ENCODE measurements at places on chromosomes 4 and X.

DNA sequence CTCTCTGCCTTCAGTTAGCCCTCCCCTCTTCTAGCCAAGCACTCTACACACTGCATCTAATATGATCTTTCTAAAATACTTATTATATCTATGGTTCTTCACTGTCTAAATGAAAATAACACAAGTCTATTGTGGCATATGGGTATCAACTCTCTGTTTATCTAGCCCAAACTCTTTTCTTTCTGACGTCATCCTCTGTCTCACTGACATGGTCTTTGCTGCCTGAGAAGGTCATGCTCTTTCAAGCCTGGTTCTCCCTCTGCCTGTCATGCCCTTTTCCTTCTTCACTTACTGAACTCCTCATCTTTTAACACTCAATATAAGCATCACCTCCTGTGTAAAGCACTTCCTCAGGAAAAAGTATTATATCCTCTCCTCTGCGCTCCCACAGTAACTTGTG is 672.2 kb upstream of the CT83 start:
- DNase-seq = no peak

DNA sequence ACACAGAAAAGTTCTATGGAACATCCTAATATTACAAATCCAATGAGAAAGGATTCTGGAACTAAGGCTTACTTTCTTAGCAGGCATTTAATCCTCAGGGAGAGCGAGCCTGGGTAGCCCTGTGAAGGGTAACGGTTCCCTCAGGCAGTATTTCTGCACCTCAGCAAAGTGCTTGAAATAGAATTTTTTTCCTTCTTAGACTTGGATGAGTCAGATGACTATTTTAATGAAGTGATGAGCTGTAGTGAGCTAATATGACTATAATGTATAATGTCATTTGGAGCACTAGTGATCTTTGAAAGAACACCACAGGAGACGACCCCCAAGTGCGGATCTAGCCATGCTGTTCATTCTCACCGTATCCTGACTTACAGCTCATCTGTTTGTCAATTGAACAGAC is 493.0 kb upstream of the FAM241A start:
- DNase-seq = no peak

- DNase-seq = no peak
Observed at GRCh38 chr4:185671066-185671465, 135.8 kb upstream of the PDLIM3 start.

DNA sequence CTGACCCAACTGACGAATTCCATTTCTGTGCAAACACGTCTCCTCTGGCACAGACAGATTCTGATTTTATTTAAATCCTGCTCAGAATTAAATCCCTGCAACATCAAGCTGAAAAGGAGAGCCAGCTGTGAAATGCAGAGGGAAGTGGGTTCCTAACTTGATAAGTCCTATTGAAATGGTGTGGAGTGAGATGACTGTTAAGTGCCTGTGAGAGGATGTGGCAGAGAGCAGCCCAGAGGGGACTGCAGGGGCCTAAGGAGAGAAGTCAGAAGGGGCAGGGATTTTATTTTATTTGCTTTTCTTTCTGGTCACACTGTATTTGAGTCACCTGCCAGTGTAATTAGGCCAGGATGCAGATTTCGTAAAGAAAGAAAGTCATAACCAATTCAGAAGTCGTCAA is 277.4 kb downstream of the NKX6-1 start:
- DNase-seq = no peak

- no peak for DNase-seq
Observed at GRCh38 chr4:70158576-70158975, 4.5 kb downstream of the PRR27 start.

DNA sequence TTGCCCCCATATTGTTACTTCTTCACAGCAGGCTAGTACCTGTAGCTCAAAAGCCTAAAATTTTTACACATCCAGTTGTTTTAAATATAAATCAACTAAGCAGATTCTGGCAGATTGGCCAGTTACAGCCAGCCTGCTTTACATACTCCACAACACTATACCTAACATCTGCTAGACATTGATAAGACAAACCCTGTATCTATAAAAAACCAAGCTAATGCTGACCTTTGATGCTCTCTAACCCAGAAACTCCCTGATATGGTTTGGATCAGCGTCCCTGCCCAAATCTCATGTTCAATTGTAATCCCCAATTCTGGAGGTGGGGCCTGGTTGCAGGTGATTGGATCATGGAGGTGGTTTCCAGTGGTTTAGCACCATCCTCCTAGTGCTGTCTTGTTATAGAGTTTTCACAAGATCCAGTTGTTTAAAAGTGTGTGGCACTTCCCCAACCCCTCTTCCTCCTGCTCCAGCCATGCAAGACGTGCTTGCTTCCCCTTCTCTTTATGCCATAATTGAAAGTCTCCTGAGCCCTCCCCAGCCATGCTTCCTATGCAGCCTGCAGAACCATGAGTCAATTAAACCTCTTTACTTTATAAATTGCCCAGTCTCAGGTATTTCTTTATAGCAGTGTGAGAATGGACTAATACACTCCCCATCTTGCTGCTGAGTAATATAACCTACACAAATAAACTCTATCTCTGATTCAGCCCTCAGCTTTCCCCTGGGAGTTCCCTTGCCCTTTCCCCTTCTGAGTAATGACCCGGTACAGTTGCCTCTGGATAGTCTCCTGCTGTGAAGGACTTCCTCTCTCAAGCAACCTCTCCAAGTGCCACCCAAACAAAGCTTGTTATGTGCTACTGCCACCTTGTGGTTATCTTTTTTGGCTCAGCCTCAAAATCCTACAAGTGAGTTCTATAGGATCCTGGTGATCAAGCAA is 39.6 kb downstream of the ZCCHC13 start:
- DNase-seq = peak; percentile 34

DNA sequence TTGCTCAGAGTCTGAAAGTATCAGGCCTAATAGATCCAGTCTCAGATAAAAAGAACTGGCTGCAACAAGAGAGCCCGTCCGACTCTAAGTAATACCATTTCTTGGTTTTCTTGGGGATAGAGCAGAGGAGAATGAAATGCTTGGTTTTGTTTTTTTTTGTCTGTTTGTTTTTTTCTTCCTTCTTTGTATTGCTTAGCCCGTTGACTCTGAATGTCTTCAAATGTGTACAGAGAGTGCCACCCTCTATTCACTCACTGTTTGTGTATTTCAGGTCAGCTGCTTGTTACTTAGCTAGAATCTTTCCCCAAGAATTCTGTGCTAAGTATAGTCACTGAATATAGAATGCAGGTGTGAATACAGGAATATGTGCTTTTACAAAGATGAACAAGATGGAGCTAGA is 5.7 kb upstream of the TMEM156 start:
- DNase-seq = no peak

- DNase-seq = no peak
Observed at GRCh38 chr4:141346144-141346543, 125.4 kb downstream of the ZNF330 start.

- DNase-seq = no peak
Observed at GRCh38 chrX:54076903-54077302, 32.6 kb upstream of the PHF8 start.

DNA sequence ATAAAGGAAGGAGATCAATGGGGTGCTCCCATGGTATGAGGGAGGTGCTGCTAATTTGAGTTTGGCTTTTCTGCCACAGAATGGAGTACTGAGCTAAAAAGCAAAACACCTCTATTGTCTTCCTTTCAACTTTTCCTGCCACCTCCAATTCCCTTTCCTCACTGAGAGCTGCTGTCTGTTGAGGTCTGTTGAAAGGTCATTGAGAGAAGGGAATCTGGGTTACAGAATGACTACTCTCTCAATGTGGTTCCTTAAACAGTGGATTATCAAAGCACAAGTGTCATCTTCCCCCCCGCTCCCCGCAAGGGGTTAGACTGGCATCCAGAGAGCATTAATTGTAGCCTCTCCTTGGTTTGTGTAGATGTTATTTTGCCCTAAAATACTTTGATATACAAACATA is 10.7 kb downstream of the USP9X start:
- DNase-seq = no peak

DNA sequence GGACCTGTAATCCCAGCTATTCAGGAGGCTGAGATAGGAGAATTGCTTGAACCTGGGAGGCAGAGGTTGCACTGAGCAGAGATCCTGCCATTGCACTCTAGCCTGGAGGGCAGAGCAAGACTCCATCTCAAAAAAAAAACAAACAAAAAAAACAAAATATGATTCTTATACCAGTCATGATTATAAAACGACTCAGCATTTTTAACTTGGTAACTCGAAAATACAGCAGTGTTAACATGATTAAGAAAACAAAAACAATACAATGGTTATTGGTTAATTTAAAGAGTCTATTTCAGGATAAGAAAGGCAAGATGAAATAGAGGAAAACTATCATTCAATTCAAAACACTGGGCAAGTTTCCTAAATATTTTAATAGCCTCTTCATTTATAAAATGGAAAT is 865.3 kb downstream of the PCDH7 start:
- no peak for DNase-seq

DNA sequence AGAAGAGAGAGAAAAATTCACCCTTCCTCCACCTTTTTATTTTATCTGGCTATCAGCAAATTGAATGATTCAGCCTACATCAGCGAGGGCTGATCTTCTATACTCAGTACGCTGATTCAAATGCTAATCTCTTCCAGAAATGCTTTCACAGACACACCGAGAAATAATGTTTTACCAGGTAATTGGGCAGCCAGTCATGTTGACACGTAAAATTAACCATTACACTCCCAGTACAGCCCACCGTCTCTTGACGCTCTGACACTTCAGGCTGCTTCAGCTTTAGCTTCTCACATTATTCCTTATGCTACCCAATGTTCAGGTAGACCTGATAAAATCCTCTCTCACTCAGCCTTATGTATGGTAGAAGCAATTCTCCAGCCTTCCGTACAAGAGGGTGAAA is 835.2 kb upstream of the PCDH10 start:
- DNase-seq = no peak

DNA sequence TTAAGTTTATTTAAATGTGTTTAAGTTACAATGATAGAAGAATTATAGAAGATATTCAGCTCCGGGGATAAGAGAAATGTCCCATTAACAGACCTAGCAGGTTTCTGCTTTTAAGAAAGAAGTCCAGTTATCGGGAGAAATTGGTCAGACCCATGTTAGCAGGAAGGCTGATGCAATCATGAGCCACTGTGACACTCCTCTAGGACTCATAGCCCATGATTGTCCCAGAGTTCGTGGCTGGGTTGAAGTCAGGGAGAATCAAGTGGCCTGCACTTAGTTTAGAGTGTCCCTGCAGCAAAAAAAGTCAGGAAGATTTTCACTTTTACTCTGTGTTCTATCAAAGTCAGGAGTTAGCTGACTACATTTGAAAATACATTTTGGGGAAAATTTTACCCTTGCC is 72.0 kb downstream of the TMEM144 start:
- DNase-seq = no peak

- DNase-seq = no peak
Observed at GRCh38 chr4:39083164-39083563, 21.1 kb downstream of the KLHL5 start.

DNA sequence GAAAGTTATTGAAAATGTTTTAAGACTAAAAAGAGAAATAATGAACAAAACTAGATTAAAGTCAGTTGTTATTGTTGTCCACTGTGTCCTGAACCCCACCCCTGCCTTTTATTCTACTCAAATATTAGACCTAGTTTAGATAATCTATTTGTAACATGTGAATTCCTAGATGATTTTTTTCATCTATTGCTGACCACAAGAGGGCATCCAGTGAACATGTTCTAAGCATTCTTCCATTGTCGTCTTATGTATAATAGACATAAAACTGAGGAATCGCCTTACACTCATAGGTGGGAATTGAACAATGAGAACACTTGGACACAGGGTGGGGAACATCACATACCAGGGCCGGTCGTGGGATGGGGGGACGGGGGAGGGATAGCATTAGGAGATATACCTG is 36.4 kb upstream of the HPRT1 start:
- DNase-seq = no peak

DNA sequence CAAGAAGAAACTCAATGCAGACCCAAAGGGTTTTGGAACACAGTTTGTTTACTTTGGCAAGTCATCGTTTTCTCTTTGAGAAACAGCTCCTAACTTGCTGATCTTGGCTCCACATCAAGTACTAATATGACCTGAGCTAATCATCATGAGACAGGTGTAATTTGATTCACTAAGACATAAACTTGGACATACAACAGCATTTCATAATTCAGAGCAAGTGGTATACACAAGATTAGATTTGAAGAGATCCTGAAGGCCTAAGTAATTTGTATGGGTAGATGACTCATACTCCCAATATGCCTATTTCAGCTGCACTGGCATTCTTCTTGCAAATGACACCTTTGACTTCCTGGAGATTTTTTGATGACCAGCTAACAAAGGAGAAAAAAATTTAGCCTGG is 1521.7 kb downstream of the RPA4 start:
- DNase-seq = no peak

GRCh38 chr4:148238811-148239493 is 203.3 kb downstream of the NR3C2 start:
- no peak for DNase-seq

DNA sequence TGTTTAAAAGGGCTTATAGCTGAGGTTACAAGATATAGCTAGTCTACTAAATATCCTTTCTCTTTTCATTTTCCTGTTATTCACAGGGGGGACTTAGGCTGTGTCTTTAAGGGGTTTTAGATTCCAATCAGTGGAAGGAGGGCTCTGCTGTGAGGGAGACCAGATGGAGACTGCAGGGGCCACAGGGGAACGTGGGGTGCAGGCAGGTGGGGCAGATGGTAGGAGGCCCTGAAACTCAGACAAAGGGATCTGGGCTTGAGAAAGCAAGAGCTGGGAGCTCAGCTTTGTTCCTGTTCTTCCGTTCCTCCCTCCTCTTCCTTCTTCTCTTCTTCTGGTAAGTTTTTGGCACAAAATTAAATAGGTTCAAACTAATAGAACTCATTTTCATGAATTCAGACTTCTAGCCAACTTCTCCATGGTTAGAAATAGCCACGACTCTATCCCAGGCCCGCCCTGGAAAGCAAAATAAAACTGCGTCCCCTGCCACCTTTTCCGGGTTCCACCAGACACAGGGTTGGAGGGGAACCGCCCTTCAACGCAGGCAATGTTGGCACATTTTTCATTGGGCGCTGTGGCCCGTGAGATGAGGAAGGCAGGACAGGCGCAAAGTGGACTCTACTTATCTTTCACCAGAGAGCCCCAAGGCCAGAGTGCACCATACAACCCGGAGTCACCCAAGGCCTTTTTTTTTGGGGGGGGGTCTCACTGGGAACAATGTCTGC is 3.5 kb upstream of the TMSB4X start:
- DNase-seq = no peak
